ENCODE measurements at places on chromosomes 2 and 18.

GRCh38 chr2:70886541-70886987 lies 49.1 kb upstream of the ATP6V1B1 start:
- no peak for DNase-seq

GRCh38 chr2:60497500-60497899 lies 56.0 kb downstream of the BCL11A start:
- DNase-seq = no peak

DNA sequence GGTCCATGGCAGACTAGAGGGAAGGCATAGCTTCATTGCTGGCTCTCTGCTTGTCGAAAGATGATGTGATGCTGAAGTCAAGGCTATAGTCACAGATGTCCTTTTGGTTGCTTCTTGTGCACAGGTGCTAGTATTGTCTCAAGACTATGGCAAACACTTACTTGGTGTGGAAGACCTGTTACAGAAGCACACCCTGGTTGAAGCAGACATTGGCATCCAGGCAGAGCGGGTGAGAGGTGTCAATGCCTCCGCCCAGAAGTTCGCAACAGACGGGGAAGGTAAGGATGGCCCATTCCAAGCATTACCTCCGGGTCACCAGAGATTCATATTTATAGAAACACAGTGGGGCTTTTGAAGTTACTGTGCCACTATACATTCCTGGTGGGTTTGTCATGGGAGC lies 95.5 kb upstream of the EML6 start:
- no peak for DNase-seq

GRCh38 chr2:168188002-168188401 lies 59.4 kb downstream of the STK39 start:
- DNase-seq = no peak

DNA sequence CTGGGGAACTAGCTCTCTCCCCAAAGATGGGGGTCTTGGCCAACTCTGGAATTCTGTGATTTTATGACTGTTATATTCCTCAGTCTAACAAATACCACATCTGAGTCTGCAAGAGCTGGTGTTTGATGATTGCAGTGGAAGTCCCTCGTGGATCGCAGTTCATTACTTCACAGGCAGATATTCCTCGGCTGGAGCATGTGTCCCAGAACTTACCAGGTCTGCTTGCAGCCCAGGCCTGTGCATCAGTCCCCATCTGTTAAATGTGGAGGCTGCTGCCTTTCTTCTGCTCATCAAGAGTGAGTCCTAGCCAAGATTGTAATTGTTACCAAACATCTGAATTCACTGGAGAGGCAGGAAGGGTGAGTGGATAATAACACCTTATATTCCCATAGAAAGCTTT lies 55.5 kb downstream of the PRKCE start:
- no peak for DNase-seq

DNA sequence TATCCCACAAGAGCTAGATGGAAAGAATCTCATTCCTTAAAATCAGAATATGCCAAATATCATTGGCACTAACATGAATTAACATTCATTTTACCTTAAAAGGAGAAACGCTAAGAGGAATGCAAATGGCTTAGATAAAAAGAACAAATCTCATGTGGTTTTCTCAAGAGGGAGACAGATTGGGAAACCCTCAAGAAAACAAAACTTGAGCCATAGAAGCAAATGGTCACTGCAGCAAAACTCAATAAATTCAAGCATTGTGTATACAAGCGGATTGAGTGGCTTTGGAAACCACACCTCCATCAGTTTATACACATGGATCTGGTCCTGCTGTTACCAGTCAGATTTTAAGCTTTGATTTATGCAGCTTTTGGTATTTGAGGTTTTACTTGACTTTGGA lies 1331.8 kb upstream of the ZEB2 start:
- no peak for DNase-seq

GRCh38 chr2:38213619-38214167 lies 137.7 kb upstream of the CYP1B1 start:
- DNase-seq = peak; percentile 19

GRCh38 chr2:230902180-230902899 lies 22.7 kb downstream of the GPR55 start:
- DNase-seq = peak; percentile 70

GRCh38 chr2:38016219-38016618 lies 59.7 kb downstream of the CYP1B1 start:
- DNase-seq = peak; percentile 51

DNA sequence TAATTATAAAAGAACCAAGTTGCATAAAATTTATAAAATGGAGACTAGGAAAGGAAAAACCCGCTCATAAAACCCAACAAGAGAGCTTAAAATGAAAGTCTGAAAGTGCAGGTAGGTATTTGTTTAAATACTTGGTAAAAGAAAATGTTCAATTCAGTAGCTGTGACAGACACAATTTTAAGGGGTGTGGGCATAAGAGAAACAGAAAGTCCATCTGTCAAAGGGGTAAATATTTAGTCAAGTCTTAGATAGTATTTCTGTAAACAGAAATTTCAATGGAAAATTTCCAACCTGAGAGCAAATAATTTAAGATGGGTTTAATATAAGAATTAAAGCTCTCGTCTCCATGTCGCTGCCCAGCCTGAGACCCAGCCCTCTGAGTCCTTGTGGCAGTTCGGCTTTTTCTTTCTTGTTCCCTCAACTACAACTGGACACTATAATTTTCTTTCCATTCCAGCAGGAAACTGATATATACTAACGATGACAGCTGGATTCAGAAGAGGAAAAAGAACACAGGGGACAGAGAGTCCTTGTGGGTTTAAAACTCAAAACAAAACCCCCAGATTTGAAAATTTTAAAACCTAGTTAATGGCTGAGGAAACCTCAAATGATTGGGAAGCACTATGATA lies 88.0 kb upstream of the ZFP36L2 start:
- DNase-seq = no peak

DNA sequence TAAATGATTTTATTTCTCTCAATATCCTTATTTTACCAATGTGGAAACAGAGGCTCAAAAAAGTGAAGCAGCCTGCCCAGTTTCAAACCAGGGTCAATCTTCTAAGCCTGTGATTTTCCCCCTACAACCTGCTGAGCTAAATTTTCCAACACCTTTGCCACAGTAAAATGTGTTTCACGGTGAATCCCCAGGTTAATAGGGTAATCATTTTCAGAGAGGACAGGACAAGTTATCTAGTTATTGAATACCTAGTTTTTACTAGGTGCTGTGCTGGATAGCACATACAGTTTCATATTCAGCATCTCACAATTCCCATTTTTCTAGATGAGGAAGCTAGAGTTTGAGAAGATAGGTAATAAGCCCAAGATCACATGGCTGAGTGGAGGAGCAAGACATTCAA lies 236.6 kb downstream of the PTH2R start:
- no peak for DNase-seq

GRCh38 chr2:190432567-190433231 lies 24.5 kb downstream of the MFSD6 start:
- no peak for DNase-seq

- peak; percentile 32 for DNase-seq
Observed at GRCh38 chr18:9362869-9363268, 28.3 kb downstream of the TWSG1 start.

- DNase-seq = no peak
Observed at GRCh38 chr18:10266334-10266590, 188.2 kb upstream of the APCDD1 start.

DNA sequence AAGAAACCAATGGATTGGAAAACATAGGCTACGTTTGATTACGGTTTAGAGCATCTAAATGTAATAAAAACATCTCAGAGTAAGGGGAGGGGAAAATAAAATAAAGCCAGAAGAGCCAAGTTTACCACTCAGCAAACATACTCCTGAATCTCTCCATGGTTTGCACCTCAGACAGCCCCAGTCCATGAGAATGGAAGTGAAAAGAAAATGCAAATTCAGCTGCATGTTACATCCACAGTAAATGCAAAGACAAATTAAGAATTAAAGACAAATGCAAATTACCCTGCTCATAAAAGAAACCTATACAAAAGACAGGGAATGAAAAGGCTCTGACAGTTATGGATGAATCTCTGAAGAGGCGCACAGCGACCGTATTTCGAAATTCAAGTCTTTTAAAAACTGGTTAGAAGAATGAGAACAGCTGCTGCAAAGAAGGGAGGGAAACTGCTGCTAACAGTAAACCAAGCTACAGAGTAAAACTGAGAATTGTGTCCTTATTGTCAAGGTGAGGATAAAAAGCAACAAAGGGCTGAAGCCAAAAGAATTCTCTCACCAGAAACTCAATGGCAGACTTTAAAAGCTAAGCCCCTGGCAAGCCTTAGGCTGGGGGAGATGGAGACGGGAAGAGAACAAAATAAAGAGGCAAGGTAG lies 197.9 kb upstream of the ACVR2A start:
- DNase-seq = no peak

GRCh38 chr2:227990937-227991336 lies 119.5 kb downstream of the DAW1 start:
- DNase-seq = no peak

DNA sequence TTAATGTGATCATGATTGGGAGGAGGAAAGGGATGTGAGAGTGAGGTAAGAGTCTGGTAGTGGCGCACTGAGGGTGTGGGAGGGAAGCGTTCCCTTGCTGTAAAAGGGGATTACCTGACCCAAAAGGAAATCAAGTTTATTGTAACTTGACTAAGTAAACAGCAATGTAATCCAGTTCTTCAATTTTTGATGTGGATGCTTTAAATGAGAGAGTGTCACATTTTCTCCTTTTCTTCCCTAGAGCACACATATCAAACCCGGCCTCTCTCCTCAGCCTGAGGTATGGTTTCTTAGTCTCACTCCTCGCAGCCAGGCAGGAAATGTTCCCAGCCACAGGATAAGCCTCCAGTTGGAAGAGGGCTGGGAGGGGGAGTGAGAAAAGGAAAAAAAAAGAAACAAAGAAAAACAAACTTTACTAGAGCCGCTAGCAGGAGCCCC lies 688 bp upstream of the ARHGAP28 start:
- peak; percentile 71 for DNase-seq

DNA sequence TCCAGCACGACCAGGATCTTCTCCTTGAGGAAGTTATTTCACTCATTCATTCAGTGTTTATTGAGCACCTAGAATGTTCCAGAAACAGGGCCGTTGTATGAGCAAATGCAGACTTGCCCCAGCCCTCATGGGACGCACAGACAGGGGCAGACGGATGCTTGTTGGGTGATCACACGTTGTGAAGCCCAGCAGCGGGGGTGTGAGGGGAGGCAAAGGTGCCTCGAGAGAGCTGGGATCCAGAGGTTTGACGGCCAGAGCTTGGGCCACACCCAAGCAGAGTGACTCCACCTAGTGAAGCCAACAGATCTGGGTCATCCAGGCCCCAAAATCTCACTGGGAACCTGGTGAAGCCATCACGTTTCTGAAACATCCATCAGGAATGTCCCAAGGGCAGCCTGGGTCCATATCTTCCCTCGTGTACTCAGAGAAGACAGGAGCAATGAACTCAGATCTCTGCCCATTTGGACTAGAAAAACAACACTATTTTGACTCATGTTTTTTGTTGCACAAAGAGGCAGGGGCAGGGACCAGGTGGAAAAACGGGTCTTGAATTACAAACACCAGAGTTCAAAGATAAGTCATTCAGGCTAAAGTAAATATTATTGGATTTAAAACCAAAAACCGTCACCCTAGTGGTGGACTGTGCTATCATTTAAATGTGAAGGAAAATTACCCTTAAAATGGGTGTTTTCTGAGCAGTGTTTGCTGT lies 54.9 kb upstream of the RBM44 start:
- DNase-seq = peak; percentile 22

DNA sequence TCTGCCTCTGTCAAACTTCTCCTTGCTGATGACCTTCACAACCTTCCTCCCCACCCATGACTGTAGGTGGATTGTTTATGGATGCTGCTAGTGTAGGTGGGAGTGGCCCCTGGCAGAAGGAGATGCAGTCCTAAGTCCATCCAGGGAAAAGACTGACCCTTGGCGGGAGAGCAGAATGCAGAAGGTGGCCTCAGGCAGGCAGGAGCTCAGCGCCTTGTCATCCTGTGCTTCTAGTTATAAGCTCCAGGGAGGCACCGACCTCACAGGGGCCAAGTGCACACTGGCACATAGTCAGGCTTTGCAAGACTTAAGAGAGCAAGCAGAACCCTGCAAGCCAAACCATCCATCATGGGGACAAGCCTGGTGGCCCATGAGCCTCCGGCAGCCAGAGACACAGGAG lies 74.4 kb downstream of the CAPN13 start:
- no peak for DNase-seq

GRCh38 chr2:105404736-105405135 lies 5.9 kb upstream of the FHL2 start:
- DNase-seq = no peak

- DNase-seq = peak; percentile 34
Observed at GRCh38 chr2:174350018-174350417, 15.3 kb downstream of the SP9 start.

DNA sequence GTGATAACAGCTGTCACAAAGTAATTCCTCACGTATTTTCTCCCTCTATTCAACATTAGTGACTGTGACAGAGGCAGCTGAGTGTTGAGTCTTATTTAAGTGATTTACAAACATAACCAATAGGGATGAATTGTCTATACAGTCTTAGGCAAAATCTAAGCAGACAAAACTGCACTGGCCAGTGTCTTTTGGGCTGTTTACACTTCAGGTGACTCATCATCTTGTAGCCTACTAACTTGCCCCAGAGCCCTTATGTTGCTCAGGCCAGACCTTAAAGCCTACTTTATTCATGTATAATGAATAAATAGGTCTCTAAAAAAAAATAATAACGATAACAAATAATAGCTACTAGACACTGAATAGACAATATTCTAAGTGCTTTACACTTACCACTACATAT lies 17.2 kb downstream of the THOC1 start:
- peak; percentile 5 for DNase-seq

DNA sequence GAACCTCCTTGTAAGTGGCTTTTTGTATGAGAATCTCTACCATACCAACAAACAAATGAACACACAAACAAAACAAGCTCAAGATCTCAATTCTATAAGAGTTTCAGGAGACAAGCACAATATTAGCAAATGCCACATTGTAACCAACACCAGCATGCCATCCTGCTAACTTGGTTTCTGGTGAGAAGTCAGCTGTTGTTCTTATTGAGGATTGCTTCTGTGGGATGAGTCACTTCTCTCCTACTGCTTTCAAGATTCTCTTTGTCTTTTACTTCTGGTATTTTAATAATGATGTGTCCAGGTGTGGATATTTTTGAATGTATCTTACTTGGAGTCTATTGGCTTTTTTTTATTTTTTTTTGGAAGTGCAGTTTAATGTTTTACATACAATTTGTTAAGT lies 131.7 kb downstream of the BCL2L11 start:
- no peak for DNase-seq

DNA sequence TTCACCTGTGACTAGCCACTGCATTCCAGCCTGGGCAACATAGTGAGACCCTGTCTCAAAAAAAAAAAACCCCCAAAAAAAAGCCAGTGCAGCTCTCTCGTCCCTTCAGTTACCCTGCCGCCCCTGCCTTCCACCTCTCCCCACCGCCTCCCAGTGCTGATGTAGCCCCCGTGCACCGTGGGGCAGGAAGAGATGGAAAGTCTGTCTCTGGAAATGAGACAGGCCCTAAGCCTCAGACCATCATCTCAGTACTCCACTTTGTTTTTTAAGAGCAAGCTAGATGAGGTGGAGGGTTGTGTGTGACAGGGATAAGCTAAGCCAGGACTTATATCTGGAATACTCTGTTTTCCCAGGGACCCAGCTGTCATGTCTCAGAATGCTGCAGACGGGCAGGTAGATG lies 32.0 kb downstream of the MERTK start:
- no peak for DNase-seq

Measured in A172 (cell line).